ENCODE measurements at places on chromosomes 7 and 10.

DNA sequence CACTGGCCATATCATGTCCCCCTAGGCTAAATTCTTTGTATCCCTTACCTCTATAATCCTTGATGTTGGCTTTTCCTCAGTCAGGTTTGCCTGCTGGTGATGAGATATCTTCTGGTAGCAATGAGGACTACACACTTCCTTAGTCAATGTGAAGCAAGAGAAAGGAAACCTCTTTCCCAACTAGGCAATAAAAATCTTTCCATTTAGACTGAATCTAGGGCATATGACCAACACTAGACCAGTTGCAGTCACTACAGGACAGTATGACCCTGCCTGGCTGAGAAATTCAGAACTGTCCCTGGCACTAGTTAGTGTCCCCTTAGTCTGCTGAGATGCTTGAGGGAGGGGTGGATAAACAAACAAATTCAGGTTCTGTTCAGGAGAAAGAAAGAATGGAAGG lies 142.6 kb downstream of the RNLS start:
- DNase-seq, result no peak

- DNase-seq, result no peak
Observed at GRCh38 chr7:142104550-142105527, 6.7 kb upstream of the MGAM2 start.

- no peak for DNase-seq
Observed at GRCh38 chr7:66950763-66951162, 29.7 kb downstream of the TMEM248 start.

DNA sequence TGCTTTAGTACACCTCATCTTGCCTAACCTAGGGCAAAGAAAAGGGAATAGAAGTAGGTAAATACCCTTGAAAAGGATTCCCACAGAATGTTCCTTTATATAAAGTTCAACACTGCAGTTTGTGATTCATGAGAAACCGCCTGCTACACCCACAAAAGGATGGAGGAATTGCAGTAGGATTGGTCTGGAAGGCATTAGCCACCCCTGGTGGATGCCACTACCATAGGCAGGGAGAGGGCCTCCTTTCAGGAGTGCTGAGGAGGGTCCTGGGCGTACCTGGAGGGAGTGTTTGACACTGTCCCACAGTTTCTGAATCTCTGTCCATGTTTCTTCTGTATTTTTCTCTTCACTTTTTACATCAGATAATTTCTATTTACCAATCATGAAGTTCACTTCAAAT lies 221.8 kb upstream of the TMEM72 start:
- DNase-seq, result no peak

GRCh38 chr10:119313644-119314043 lies 106.3 kb downstream of the GRK5 start:
- peak; percentile 54 for DNase-seq

DNA sequence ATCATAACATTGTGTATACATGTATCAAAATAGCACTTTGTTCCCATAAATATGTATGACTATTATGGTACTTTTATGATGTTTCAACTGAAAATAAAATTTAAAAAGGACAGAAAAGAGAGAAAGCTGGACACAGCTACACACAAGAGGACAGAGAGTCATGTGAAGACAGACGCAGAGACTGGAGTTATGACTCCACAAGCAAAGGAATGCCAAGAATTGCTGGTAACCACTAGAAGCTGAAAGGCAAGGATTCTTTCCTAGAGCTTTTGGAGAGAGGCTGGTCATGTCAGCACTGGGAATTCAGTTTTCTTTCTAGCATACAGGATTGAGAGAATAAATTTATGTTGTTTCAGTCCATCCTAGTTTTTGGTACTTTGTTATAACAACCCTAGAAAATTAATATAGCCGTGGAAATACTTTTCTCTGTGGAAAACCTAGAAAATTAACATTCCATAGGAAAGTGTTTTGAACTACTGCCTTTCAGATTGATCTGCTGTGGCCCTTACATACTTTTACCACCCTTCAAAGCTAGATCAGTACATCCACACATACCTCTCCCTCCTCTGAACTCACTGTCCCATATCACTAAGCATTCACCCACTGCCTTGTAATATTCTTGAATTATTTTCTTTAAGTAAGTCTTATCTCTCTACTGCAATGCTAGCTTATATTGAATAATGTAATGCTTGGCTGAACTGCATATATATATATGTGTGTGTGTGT lies 575.3 kb downstream of the IPMK start:
- DNase-seq, result no peak

GRCh38 chr10:116787053-116787659 lies 44.8 kb upstream of the HSPA12A start:
- no peak for DNase-seq

- peak; percentile 69 for DNase-seq
Observed at GRCh38 chr10:73110345-73110849, at the start of gene NUDT13. Gene NUDT13, plus strand, starts transcription at chr10:73110455. Its CDS starts 3,911 bp downstream, at chr10:73114366.

DNA sequence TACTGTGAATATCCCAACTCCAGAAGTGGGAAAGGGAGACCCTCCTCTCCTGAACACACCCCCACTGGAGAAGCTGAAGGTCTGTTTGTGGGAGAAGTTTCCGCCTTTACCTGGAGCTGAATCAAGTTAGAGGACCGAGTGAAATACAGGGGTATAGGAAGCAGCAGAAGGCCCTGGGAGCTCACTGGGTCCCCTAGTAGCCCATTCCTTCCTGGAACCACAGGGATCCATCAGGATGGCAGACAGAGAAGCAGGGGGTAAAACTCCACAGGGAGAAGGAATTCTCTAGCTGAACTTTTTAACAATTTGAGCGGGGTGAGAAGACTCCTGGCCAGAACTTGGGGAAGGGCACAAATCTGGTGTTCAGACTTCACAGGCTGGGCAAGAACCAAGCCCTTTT lies 275.8 kb downstream of the GRID1 start:
- no peak for DNase-seq
